ENCODE measurements at places on chromosomes 2 and 18.

DNA sequence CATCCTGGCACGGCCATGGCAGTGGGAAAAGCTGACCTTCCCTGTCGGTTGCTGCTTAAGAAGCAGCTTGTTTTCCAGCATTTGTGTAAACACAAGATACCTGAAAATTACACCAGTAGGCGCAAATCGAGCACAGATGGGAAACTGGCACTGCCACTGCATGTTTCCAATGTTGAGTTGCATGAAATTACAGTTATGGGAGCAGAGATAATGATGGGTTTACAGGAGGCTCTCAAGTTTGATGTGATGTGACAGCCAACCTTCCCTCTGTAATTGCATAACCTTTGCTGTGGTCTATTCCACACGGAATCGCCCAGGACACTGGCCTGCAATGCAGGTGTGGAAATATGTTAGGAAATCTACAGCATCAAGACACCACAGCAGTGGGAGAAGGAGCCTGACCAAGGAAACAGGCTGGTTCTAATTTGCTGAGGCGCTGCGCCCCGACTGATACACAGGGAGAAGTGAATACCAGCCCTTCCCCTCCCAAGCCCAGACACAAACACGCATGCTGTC lies 17.4 kb downstream of the GPR45 start:
- no peak for DNase-seq

- no peak for DNase-seq
These were observed 176.2 kb upstream of the EPAS1 start for GRCh38 chr2:46120792-46121555.

- DNase-seq: no peak
These were observed 308.3 kb downstream of the DLGAP1 start for GRCh38 chr18:4146797-4147196.

DNA sequence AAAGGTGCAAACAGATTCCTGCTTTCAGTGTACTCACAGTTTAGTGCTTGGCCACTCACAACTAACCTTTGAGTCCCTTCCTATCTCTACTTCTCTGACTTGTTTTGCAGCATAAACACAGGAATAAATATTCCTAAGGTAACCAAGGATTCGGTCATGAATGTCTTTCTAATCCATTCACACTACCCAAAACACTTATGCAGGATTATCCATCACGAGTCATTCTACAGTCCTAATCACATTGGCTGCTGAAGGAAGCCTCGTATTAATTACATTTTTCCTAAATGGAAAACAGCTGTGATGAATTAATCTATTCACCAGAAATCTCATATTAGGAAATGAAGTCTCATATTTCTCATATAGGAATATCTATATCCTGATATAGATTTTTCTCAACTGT lies 16.3 kb downstream of the RDH14 start:
- DNase-seq: no peak

DNA sequence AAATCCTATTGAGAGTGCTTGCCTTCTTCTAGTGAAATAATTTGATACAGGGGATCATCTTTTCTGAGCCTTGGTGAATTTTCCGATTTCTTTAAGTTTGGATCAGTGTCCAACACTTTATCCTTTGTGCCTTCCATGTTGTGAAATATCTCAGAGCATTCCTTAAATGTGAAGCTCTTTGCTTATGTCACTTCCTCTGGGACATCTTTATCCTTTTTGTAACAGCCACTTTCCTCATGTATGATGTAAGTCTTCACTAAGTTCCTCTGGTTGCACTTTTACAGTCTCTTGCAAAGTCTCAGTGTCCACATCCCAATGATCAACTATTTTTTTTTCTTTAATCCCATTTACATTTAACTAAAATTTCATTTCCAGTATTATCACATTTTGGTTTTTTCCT lies 254.2 kb downstream of the EN1 start:
- DNase-seq: no peak

DNA sequence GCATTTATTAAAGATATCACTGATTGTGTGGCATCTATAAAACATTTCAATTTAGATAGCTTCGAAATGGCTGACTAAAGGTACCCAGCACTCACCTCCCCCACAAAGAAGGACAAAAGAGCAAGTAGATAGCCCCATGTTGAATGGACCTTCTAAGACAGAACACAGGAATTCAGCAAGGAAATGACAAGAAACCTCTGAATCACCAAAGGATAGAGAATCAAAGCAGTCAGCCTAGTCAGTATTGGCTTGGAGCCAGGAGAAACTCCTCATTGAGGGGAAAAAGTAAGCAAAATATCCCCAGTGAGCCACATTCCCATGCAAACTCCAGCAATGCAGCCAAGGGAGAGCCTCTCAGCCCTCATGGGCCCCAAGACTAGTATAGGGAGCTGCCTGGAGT lies 113.7 kb downstream of the BARD1 start:
- DNase-seq: no peak

DNA sequence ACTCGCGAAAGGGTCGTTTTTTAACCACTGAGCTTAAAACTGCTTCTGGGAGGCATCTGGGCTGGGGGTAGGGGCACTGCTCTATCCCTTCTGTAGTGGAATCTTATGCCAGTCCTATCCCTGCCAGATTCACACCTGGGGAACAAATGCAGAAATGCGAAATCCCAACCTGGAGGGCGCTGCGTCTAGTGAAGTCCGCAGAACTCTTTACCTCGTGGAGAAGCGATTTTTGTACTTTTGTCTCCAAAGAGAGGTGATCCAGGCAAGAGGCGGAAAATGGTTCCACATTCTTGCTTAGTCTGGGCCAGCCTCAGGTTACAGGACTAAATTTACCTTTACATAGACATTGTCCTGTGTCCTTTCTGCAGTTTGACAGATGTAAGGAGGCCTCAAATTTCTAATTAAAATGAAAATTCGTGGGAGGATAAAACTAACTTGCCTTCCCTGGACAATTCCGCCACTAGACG lies 10.4 kb downstream of the TBR1 start:
- DNase-seq: no peak

- no peak for DNase-seq
These were observed 72.6 kb downstream of the TXNL1 start for GRCh38 chr18:56565551-56566345.

- DNase-seq: no peak
These were observed 69.1 kb downstream of the IRS1 start for GRCh38 chr2:226730481-226730880.

GRCh38 chr18:69528435-69528834 lies 127.7 kb downstream of the DOK6 start:
- DNase-seq: no peak

DNA sequence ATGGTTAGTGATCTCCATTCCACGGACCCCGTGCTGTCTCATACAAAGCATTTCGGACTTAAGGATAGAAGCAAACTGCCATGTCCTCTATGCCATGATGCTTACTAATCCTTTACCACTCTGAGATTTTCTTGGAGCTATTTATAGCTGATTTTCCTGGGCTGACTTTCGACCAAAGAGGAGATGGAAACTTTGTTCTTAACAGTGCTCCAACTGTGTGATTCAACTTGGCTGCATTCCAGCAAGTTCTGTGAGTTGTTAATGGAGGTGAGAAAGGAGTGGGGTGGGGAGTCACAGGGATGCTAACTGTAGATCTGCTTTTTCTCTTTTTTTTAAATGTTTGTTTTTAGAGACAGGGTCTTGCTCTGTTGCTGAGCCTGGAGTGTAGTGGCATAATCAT lies 45.5 kb upstream of the MSH2 start:
- DNase-seq: no peak

DNA sequence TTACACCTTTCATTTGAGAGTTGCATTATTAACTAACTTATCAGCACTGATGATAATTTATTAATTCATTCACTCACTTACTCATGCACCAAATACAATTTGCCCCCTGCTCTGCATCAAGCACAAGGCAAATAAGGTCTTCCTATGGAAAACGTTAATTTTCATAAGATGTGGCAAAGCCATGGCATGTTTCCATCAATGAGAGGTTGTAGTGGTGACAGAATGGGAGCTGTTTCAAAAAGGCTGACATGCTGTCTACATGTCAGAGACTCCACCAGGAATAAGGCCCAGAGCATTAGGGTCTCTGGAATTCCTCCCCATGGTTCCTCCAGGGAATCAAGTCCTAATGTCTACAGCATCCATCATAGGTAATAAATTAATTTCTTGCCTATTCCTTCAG lies 978.8 kb downstream of the TMEM182 start:
- DNase-seq: no peak

GRCh38 chr2:31297751-31298150 lies 63.8 kb downstream of the EHD3 start:
- DNase-seq: no peak

- no peak for DNase-seq
These were observed 67.6 kb downstream of the ARL4C start for GRCh38 chr2:234429265-234429664.

GRCh38 chr2:38156436-38156835 lies 80.5 kb upstream of the CYP1B1 start:
- no peak for DNase-seq

GRCh38 chr2:201279079-201279478 lies 18.7 kb downstream of the CASP8 start:
- DNase-seq: no peak

DNA sequence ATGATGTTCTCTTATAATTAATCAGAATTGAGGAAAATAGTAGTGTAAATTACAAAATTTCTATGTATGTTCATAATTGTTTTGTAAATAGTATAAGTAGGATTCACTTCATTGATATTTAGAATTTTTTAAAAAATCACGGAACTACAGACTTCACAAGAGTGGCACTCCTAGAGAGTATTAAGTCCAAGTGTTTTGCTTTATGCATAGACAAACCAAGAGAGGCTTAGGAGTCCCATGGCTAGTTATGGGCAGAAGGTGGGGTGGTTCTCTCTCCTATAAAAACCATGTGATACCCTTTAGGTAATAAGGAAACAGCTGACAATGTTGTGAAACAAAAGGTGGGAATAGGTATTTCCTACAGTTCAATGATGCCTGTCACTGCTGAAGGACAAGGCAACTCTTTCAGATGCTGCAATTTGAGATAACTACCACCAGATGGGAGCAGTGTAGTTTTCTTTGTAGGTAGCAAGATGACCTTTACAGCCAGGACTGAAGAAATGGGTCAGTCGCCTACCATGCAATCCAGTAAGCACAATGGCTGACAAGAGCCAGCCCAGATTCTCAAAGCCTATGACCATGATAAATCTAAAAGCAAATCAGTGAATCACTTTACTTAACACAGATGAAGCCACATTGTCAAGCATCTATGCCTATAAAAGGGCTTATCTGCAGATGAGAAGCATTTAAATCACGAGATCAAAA lies 83.9 kb downstream of the AAK1 start:
- DNase-seq: no peak

DNA sequence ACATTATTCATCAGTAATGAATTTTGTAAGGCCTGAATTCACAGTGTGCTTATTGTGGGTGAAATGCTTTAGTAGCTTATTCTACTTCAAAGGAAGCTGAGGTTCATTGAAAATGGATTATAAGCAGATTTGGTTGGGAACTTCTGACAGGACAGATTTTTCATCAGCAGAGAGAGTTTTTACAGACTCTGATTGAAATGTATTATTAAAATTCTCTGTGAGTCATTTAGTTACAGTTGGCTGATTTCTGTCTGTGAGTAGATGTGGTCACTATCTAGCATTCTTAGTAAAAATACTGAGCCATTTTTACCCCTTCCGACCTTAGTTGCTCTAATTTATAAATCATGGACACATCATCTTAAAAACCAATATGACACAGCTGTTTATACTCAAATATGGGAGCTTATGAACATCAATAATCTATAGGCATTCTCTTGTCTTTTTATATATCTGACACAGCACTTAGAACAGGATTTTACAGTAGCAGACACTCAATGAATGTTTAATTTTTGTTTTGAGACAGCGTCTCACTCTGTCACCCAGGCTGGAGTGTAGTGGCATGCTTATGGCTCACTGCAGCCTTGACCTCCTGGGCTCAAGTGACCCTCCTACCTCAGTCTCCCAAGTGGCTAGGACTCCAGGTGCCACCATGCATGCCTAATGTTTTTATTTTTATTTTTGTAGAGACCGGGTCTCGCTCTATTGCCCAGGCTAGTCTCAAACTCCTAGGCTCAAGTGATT lies 239.6 kb downstream of the BABAM2 start:
- no peak for DNase-seq

DNA sequence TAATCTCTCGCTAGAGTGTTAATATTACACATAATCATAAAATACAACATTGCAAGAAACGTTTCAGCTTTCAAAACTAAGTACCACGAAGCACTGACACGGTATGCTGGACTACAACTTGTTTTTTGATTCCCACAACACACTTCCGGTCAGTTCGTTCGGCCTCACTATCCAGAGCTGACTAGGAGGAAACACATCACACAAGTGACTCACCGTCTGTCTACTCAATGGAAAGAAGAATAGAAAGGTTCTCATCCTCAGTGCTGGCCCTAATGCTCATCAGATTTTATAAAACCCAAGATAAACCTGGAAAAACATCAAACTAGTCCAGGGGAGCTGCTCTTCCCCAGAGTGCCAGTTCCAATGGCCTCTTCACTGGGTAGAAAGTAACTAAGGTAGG lies 42.9 kb downstream of the ZNF385B start:
- DNase-seq: no peak

GRCh38 chr2:180559771-180560170 lies 420.6 kb upstream of the UBE2E3 start:
- DNase-seq: no peak

DNA sequence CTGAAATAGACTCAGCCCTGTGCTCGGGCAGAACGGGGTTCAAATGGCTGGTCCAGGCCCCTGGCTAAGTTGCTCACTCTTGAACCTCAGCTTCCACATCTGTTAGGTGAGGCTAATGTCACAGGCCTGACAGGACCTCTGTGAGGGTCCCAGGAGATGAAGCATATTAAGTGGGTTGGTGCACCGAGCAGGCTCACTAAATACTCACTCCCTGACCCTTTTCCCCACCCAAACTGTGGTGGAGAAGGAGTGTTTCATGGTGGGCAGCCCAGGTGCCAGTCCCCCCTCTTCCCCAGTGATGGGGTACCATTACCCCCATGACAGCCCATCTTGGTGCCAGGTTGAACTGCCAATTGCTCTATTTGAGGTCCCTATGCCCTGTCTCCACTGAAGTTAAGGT lies 286.0 kb downstream of the MYCN start:
- no peak for DNase-seq

DNA sequence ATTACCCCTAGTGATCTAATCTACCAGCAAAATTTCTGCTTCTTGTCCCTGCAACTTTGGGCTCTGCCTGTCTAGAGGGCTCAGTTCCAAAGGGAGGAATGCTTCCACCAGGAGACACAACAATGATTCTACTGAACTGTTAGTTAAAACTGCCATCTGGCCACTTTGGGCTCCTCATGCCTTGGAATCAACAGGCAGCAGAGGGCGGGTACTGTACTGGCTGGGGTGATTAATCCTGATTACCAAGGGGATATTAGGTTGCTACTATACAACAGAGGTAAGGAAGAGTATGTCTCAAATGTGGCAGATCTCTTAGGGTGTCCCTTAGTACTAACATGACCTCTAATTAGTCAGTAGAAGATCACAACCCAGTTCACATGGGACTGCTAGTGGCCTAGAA lies 21.4 kb downstream of the HADHA start:
- DNase-seq: no peak

GRCh38 chr2:20425371-20425881 lies 21.4 kb upstream of the RHOB start:
- no peak for DNase-seq
